ENCODE measurements at places on chromosomes 13 and 19.

DNA sequence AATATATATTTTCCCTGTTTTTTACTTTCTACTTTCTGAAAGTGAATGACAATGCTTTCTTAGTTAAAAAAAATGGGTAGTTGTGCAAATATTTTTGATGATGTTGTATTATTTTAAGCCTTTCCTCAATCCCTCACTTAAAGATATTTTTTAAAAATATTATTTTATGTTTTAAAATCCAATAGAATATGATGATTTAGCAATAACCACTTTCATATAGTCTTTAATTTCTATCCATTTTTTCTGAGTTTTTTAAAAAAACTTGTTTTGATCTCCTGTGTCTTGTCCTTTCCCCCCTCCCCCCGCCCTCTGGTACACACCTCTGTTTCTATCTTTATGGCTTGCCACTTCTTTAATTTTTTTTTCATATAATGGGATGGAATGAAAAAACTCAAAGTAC lies 362.0 kb upstream of the SLITRK6 start:
- no peak for DNase-seq

- DNase-seq = no peak
Measured at GRCh38 chr13:99357131-99357596, 50.0 kb upstream of the GPR183 start.

- DNase-seq = no peak
Measured at GRCh38 chr13:29761815-29762214, 88.6 kb downstream of the UBL3 start.

- DNase-seq = no peak
Measured at GRCh38 chr13:22336460-22336859, 665.6 kb downstream of the FGF9 start.

GRCh38 chr13:30111810-30112209 lies 195.5 kb downstream of the KATNAL1 start:
- DNase-seq = no peak

DNA sequence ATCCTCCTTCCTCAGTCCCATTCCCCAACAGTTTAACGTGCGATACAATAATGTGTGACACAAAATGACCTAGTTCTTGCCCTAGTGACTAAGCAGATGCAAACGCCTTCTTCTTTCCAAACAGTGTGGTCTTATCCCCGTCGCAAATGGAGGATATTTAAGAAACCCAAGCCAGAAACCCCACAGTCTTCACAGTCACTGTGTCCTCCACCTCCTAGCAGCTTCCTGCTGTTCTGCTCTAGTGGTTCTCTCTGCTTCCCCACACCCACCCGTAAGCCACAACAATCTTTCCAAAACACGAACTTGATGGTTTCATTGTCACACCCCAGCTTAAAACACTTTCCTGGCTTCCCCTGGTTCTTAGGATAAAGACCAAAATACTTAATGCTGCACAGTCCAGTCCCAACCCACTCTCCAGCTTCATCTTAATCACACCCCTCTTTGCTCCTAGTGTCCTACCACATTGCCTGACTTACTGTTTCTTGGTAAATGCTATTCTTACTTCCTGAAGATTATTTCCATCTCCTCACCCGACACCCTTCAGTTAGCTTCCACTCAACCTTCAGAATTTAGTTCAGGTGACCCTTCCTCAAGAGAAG lies 32.3 kb downstream of the ITM2B start:
- DNase-seq = no peak

- DNase-seq = peak; percentile 74
Measured at GRCh38 chr13:27353166-27353583, 71.2 kb upstream of the GTF3A start.

DNA sequence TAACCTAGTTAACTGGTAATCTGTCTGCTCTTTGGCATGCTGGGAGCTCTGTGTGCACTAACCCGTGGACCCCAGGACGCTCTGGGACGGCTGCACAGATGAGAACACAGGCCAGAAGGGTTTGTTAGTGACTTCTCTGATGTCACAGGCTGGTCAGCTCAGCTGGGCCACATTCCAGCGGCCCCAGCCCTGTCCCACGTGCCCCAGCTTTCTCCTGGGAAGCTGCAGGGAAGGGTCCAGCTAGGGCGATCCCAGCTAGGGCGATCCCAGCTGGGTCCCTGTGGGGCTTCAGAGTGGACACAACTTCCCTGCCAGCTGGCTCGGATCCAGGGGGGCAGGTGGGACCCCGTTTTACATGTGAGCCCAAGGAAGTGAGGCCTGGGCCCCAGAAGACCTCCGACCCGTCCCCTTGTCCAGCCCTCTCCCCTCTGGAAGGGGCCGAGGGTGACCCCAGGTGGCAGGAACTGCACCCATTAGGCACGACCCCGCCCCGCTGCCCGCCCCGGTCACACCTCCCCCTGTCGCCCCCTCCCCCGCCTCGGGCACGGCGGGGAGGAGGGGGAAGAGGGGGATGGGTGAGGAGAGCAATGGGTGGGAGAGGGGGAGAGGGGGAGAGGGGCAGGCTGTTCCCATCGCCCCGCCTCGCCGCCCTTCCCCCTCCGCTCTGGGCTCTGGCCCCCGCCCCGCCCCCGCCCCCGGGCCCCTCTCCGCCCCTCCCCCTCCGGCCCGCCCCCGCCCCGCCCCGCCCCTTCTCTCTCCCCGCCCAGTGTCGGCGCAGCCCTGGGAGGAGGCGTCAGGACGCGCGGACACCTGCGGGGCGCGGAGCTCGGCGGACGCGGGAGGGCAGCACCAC lies 75.2 kb upstream of the MCF2L start:
- peak; percentile 66 for DNase-seq

- peak; percentile 87 for DNase-seq
Measured at GRCh38 chr19:18340190-18340989, at the start of gene PGPEP1. PGPEP1 (plus strand) TSS chr19:18340598; CDS start chr19:18340682, 84 bp downstream.
